CD4-positive, alpha-beta T cell treated with Interleukin-15 for 1 hour (primary cell): ENCODE measurements at places on chromosomes 12 and 14.

DNA sequence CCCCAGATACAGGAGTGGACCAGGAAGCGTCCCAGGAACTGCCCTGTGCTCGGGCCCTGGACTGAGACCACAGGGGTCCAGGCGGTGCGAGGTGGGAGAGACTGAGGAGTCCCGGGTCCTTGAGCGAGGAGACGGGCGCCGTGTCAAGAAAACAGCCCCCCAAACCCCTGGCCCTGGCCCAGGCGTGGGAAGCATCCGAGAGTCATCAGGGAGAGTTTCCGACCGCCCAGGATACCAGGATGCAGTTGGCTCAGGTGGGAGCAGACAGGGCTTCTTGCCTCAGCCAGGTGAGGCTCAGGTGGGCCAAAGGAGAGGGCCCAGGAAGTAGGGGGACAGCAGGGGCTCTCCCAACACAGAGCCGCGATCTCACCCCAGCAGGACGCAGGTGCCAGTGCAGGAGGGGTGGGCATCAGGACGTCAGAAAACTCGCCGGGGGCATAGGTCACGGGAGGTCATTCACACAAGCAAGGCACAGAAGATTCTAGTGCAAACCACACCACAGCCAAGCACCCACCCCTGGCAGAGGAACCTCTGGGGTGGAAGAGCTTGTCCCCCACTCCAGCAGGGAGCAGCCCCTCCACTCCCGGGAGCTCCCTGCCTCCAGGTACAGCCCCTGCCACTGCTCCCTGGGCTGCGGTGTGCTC is 102.5 kb upstream of the EIF5 start:
- no peak for DNase-seq

GRCh38 chr12:9699898-9700605 is 30.5 kb downstream of the CLEC2D start:
- DNase-seq = no peak

DNA sequence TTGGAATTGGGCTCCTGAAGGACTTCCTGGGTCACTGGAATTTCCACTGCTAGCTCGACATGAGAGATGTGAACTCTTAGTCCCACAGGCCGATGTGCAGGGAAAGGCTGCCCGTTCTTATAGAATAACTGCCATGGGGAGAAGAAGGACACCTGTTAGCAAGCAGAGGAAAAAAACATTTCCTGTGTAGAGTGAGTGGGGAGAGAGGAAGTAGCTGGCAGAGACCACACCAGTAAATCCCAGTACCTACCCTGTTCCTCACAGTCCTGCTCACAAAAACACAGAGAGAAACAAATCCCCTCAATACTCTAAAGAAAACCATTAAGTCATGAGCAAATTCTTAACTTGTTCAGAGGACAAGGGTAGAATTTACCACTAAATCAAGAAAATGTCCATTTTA is 29.5 kb downstream of the AREL1 start:
- DNase-seq = no peak

DNA sequence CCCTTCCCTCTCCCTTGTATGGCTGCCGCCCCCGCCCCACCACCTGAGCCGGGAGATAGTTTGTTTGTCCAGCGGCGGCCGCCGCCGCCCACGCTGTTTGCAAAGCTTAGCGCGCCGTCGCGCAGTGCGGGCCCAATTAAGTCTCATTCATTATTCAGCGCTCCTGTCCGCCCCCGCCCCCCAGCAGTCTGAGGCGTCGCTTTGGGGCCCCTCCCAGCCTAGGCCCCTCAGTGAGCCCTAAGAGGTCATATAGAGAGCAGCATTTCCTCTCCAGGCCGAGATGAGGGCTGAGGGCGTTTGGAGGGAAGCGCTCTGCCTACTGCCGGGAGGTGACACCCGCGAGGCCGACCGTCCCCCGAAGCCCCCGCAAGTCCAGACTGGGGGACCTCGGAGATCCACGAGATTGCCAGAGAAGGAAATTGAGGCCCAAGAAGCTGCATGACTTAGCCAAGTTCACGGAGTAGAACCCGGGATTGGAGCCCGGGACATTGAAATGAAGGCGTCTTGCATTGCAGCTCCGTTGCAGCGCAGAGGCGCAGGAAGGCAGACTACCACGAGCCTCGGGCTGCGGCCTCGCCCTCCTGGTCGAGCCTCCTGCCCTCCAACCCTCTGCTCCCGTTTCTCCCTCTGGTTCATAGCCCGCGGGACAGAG is at the start of gene DNAJC22:
TSS of gene DNAJC22 (plus strand) at position 230 of the 652 bp plus-strand sequence. CDS start 1,985 bp downstream, outside the sequence.
- no peak for DNase-seq

DNA sequence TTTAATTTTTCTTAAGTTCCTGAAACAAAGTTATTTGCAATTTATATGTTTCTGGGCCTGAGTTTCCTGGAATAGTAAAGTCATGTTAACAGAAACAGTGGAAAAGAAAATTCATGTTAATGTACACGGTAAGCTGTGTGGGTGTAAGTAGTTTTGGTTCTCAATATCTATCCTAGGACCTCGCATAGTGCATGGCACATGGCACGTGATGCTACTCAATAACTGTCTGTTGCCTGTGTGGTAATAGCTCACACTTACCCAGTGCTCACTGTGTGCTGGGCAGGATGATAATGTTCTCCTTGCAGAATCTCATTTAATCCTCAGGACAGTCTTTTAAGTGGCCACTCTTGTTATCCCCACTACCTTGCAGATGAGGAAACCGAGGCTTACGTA is 100.7 kb downstream of the DUSP16 start:
- DNase-seq = no peak

DNA sequence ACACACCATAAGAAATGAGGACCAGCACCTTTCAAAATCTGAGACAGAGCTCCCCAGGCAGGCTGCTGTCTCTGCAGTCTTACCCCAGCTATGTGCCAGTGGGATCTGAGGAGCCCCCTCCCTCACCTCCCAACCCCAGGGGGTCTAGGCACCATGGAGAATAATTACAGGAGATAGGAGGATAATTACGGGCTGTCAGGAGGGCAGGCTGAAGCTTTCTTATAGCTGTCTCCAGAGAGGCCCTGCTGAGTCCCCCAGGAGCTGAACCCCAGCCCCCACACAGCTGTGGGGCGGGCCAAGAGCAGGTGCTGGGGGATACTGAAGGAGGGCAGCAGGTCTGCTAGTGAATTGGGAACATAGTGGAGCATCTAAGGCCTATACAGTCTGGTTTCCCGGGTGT is 6.8 kb downstream of the CPNE6 start:
- no peak for DNase-seq

GRCh38 chr14:105889666-105890473 is 363.5 kb downstream of the TMEM121 start:
- no peak for DNase-seq

- DNase-seq = no peak
Observed at GRCh38 chr14:58151133-58152013, 640 bp downstream of the ARMH4 start.

GRCh38 chr14:90664911-90665310 is 151.3 kb downstream of the TTC7B start:
- DNase-seq = no peak

DNA sequence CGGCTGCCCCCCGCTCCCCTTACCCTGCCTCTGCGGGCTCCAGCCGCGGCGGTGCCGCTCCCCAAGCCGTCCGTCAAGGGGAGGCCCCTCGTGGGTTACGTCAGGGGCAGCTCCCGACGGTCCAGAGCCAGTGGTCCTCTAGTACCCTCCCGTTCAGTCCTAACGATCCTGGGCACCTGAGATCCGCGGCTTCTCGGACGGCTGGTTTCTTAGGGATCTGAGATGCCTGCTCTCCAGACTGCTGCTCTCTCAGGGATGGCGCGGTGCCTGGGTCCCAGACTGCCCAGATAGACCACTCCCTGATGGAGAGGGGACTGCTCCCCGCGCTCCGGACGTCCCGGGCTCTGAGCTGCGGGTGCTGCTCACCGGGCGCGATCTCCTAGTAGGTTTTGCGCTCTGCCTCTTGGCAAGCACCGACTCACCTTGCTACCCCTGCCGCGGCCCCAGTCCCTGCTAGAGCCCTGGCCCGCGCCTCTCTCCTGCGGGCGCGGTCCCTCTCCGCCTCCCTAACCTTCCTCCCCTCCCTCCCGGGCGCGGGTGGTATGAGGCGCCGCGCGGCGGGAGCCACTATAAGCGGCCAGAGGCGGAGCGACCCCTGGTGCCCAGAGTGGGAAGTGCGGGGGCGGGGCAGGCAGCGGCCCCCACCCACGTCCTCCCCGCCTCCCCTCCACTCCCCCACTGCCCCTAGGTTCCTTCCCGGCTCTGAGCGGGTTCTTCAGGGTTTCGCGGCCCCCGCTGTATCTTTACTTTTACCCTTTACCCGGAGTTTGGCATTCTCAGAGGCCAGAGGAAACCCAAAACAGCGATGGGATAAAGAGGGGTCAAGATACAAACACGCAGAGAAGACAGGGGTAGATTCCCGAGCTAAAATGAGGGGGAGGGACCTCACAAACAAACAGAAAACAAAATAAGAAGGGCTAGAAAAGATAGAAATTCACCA is at the start of gene C1QL4:
TSS of gene C1QL4 (minus strand) at position 544 of the 940 bp plus-strand sequence. CDS start 711 bp downstream, outside the sequence.
- DNase-seq = peak; percentile 83

- DNase-seq = no peak
Observed at GRCh38 chr14:24259282-24260025, 3.5 kb downstream of the TGM1 start.

DNA sequence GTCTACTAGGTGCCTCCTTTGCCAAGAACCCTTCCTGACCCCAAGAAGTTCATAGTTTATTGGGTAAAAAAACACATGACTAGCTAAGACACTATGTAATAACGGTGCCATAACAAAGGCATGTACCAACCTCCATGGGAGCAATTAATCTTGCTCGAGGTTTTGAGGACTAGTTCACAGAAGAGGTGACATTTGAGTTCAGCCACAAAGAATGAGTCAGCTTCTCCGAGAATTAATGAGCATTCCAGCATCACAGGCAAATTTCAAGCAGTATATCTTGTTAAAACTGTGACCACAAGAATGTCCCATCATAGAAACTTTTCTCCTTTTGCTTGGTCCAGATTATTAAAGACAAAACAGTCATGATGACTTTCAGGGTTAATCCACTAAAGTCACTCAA is 113.0 kb upstream of the RAP1B start:
- DNase-seq = no peak

GRCh38 chr12:128365651-128366231 is 98.8 kb downstream of the TMEM132C start:
- DNase-seq = no peak

GRCh38 chr14:64760916-64761315 is 56.7 kb downstream of the PLEKHG3 start:
- DNase-seq = no peak

GRCh38 chr12:106586803-106587684 is 4.2 kb downstream of the RFX4 start:
- no peak for DNase-seq
